Vein endothelial cell (primary cell): ENCODE measurements at places on chromosomes 16 and 17. TPM values are rescaled to one million over a fixed set of nuclear protein-coding genes. Genes with fewer than 3 reads are reported as not detected.

Gene CYBC1
- 44.9 and 58.5 TPM in 2 replicates for total RNA-seq

Gene HBA2
- total RNA-seq: not detected in 2 replicates

Gene PRSS53
- total RNA-seq: 1.3 and 2.3 TPM in 2 replicates

Gene NEURL4
- total RNA-seq: 17.0 and 21.3 TPM in 2 replicates

Gene MYH2
- total RNA-seq: not detected in 2 replicates

Gene KCNH4
- under 0.01 TPM in 1 of 2 replicates, not detected in the other for total RNA-seq

Gene NOG
- 2.8 and 3.9 TPM in 2 replicates for total RNA-seq

Gene SLC2A4
- total RNA-seq: 0.10 and 0.33 TPM in 2 replicates

Gene PDPK1
- total RNA-seq: 25.8 and 30.7 TPM in 2 replicates

Gene TP53TG3C
- total RNA-seq: not detected in 2 replicates

Gene CCL8
- total RNA-seq: 0.38 TPM in 1 of 2 replicates, not detected in the other

Gene NLK
- total RNA-seq: 47.4 and 53.2 TPM in 2 replicates

Gene PLXDC1
- total RNA-seq: not detected in 2 replicates

Gene ZNF287
- total RNA-seq: 2.9 and 4.0 TPM in 2 replicates

Gene CHST4
- total RNA-seq: not detected in 2 replicates

Gene RNU2-1
- total RNA-seq: not detected in 2 replicates

Gene CAMKK1
- 3.1 and 3.3 TPM in 2 replicates for total RNA-seq

Gene KRTAP2-3
- not detected in 2 replicates for total RNA-seq

Gene MTSS2
- total RNA-seq: 25.7 and 31.7 TPM in 2 replicates

Gene MMP15
- total RNA-seq: 19.6 and 20.5 TPM in 2 replicates

Gene HBA1
- total RNA-seq: not detected in 2 replicates

Gene CCDC200
- total RNA-seq: not detected in 2 replicates

Gene ASIC2
- not detected in 2 replicates for total RNA-seq

Gene CDK5R1
- total RNA-seq: 2.4 and 3.6 TPM in 2 replicates

Gene GFAP
- total RNA-seq: 0.86 TPM in 1 of 2 replicates, not detected in the other

Gene TBC1D3B
- 0.86 TPM in 1 of 2 replicates, not detected in the other for total RNA-seq

Gene OTOP2
- total RNA-seq: not detected in 2 replicates

Gene KRTAP4-1
- not detected in 2 replicates for total RNA-seq

Gene KCNJ16
- total RNA-seq: under 0.01 and 0.57 TPM in 2 replicates

Gene ASPA
- not detected in 2 replicates for total RNA-seq

Gene PDIA2
- 0.65 TPM in 1 of 2 replicates, not detected in the other for total RNA-seq

Gene GGT6
- total RNA-seq: not detected in 2 replicates

Gene ZNF688
- total RNA-seq: 5.2 and 6.2 TPM in 2 replicates

Gene CEMP1
- total RNA-seq: not detected in 2 replicates

Gene XAF1
- 2.0 and 2.3 TPM in 2 replicates for total RNA-seq
